IPS-NIHi11 (cell line): ENCODE measurements at places on chromosomes 4 and X.

GRCh38 chr4:44448521-44449461 is at the start of gene KCTD8:
Gene KCTD8 (minus strand): TSS chr4:44448809.
- DNase-seq, result peak; percentile 92

- DNase-seq, result peak; percentile 29
Measured at GRCh38 chrX:137052643-137053235, 18.9 kb upstream of the GPR101 start.

DNA sequence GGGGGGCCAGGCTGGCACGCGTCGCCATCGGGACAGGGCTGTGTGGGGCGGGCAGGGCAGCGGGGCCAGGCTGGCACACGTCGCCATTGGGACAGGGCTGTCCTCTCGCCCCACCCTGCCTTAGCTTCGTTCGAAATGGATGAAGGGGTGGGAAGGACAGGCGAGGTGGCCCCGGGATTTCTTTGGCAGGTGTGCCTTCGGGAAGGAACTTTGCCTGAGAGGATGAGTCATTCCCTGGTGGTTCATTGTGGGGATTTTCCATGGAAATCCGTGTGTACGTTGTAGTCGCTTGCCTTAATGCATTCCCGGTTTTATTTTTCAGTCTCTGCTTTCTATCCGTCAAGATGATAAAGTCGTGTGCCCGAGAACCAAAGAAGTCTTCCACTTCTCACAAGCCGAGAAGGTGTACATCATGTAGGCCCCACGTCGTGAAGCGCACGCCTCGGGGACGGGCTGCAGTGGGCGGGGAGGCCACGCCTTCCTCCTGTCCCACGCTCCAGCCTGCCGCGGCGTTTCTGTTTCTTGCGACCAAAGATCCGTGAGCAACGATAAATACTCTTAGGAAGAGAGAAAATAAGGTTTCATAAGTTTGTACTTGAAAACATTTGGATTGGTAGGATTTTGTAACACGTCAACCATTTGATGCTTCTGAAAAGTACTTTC is 8.1 kb upstream of the UVSSA start:
- no peak for DNase-seq

GRCh38 chr4:83535520-83536361 is at the start of gene GPAT3:
Gene GPAT3 (plus strand): TSS chr4:83536108. CDS start chr4:83536623, 515 bp downstream.
- peak; percentile 74 for DNase-seq

DNA sequence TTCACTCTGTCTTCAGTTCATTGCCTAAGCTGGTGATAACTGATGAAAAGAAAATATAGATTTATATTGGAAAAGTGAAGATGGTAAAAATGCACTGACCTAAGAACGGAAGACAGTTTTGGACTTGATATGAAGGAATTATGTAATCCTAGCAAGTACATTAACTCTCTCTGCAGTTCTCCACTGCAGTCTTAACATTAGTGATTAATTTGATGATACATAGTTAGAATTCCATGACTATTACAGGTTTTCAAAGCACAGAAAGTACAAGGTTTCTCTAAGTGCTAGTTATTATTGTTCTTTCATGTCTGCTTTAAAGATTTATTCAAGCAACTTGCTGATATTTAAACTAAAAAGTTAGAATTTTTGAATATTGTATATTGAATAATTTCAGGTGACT is 1591.7 kb upstream of the ADGRL3 start:
- no peak for DNase-seq

GRCh38 chrX:118583781-118584180 is 88.2 kb downstream of the DOCK11 start:
- DNase-seq, result no peak

- DNase-seq, result no peak
Measured at GRCh38 chrX:78595901-78596502, 63.1 kb downstream of the RTL3 start.

GRCh38 chr4:128924951-128925350 is 115.5 kb downstream of the JADE1 start:
- DNase-seq, result no peak

DNA sequence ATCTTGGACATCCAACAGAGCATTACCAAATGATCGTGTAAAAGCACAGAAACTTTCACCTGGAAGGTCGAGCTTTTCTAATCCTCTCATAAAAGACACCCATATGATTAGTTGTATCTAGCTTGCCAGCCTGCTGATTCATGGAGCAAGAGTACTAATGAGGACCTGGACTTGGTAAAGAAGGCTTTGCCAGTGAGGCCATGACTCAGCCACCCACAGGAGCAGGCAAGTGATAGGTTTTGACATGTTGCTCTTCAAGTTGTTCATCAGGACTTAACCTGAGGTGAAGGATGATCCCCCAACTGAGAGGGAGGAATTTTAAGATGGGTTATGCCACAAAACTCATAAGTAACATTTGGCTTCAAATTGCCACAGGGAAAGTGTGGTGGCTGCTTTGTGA is 24.7 kb upstream of the EPGN start:
- DNase-seq, result no peak

DNA sequence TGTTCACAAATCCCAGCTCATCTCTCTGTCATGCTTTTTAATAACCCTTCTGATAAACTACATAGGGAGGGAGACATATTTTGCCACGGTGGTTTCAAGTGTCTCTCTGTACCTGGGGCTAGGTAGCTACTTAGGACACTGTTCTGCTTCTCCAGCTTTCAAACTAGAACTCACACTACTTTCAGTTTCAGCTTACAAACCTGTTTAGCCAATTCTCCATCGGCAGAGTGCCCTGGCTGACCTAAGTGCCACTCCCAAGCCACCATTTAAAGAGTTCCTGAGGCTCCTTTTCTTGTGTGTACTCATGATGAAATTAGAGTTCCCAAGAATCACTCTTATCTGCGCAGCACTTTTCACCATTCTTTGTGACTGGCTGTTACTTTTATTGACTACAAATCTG is 899.2 kb downstream of the FAT4 start:
- no peak for DNase-seq

DNA sequence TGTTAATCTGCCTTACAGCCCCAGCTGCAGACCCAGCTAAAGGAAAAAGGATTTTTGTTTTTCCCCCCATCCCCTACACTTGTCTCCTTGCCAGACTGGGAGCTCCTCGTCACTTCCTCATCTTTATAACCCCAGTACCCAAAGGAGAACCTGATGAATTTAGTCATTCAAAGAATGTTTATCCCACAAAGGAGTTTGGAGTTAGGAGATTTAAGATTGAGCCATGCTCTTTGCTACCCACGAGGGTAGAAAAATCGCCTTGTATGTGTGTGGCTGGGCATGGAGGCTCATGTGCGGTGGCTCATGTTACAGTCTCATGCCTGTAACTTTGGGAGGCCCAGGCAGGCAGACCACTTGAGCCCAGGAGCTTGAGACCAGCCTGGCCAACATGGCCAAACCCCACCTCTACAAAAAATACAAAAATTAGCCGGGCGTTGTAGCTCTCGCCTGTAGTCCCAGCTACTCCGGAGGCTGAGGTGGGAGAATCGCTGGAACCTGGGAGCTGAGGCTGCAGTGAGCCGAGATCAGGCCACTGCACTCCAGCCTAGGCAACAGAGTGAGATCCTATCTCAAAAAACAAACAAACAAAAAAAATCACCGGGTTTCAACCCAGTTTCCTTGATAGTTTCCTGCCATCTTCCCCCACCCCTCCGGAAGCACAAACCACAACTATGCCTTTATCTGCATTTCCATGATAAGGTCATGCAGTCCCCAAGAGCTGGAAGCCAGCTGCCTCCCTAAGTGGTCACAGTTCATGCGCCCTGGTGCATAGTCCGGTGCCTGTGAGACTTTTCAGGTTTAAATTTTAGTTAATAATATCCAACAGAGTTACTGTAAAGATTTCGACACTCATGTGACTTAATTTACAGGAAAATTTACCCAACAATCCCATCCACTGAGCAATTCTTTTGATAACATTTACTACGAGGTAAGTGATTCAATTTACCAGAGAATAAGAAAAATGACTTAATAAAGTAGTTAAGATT is 1.5 kb downstream of the CFAP97 start:
- no peak for DNase-seq
